ENCODE measurements at places on chromosomes 5 and 9.
A peak's percentile ranks its signal among the peaks of the same experiment; 100 is the strongest.

DNA sequence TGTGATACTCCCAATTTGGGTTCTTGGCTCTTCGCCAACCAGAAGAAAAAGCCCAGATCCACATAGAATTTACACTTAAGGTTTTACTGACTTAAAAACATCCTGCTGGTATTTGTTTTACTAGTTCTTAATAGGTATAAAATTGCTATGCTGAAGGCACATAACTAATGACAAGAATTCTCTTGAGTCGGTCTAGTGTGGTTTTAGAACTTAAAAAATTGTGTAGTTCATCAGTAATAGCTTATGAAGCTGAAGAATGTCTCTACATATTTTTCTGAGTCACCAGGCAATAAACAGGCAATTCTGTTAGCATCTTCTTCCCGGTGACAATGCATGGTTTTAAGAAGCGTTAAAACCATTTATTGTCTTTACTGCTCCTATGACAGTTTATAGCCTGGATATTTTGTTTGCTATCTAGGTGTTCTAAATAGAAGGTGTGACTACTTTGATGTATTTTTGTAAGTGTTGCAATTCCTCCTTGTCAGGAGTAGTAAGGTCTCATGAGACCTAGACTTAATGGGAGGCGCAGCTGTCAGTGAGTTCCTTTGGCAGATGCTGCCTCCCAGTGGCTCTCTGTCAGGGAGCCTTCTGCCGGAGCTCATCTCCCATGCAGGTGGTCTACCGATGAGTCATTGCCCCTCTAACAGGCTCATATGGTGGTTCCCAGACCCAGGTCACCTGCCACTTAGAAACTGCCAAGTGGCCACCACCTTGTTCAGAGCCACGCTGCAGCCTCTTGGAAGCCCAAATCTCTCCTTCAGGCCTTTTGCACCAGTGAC lies 173.8 kb downstream of the MAST4 start:
- DNase-seq = peak; percentile 47

DNA sequence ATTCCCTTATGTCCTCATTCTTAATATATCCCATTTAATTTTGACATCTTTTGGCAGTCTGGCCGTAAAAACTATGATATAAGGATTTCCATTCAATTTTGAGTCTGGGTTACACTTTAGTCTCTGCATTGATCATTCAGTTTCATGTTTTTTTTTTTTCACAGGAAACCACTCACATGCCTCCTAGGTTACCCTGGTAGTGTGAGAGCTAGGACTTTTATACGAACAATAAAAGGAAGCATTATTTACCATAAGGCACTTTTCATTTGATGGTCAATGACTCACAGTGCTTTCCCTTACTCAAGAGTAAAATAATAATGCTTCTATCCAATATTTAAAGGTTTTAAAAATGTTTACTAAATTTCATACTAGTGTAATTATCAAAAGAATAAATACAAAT lies 16.4 kb upstream of the DMAC1 start:
- peak; percentile 50 for DNase-seq

DNA sequence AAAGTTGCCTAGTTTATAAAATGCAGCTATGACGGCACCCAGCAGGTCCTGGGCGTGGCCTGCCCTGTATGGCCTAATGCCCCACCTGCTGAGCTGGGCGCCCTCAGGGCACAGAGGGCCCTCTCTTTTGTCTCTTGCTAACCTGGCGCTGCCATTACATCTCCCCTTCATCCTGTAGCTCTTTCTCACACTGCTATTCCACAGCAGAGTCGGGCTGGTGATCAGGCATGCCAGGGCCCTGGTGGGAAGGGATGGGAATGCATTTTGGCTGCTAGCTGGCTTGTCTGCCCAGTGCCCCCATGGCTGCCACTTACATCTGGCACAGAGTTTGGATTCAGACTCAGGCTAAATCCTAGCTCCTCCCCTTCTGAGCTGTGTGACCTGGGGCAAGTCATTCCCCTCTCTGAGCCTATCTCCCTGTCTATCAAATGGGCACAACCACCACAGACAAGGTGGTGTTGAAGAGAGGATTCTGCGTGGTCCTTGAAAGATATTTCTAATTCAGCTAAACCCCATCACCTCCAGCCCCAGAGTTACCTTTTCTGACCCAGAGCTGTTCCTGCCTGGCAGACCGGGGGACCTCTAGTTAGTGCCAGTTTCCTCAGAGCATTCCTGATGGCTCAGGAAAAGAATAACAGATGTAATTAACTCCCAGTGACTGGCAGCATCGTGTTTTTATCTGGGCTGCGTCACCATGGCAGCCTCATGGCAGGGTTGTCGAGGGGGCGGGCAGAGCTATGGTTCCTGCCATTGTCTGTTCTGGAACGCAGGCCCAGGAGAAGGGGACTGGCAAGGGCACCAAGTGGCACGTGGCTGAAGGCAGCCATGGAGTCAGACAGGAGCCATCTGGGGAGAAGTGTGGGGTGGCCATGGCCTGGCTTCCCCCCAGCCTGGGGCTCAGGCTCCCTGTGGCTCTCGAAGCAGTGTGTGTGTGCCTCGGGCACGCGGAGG lies 6.3 kb downstream of the PRR7 start:
- DNase-seq = peak; percentile 30

GRCh38 chr9:132671620-132672412 lies 1.6 kb downstream of the GTF3C4 start:
- no peak for DNase-seq

DNA sequence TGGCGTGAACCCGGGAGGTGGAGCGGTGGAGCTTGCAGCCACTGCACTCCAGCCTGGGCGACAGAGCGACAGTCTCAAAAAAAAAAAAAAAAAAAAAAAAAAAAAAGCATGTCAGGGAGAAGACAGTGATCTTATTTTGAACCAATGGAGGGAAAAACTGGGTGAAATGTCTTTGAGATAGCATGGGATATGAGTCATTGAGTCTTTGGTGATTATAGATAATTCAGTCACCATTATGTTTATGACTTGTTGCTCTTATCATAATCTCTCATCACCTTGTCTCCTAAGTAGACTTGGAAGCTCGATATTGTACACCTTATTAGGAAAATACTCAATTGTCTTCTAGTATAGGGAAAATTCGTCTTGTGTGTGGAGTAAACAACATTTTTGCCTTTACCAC lies 55.1 kb upstream of the KDM4C start:
- no peak for DNase-seq

- DNase-seq = no peak
Measured at GRCh38 chr5:1824109-1824821, 23.1 kb downstream of the NDUFS6 start.

- no peak for DNase-seq
Measured at GRCh38 chr9:114035221-114035844, 42.8 kb downstream of the AMBP start.

GRCh38 chr5:173928871-173929574 lies 40.9 kb downstream of the CPEB4 start:
- DNase-seq = no peak

DNA sequence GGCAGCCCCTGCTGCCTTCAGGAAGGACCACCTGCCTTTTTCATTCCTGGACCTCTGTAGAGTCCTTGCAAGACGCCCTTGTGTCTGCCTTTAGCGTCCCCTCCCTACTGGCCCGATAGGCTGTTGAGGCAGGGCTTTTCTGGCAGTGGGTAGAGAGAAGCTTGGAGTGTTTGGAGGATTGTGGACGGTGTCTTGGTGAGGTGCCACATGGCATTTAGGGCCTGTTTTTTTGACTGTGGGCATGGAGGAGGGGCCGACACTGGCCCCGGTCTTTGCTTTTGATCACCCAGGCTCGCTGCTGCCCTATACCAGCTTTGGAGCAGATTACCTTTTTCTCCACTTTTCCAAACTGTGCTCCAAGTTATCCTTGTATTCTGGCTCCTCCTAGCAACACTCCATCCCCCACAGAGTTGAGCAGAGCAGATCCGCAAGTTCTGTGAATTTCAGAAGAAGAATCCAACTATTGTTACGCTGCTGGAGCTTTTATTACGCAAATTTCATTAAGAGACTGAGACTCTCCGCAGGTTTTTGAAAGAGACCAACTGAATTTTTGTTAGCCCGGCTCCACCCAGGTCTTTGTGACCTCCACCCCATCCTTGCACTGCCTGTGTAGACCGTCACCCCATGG lies 34.8 kb upstream of the PRDM12 start:
- no peak for DNase-seq

DNA sequence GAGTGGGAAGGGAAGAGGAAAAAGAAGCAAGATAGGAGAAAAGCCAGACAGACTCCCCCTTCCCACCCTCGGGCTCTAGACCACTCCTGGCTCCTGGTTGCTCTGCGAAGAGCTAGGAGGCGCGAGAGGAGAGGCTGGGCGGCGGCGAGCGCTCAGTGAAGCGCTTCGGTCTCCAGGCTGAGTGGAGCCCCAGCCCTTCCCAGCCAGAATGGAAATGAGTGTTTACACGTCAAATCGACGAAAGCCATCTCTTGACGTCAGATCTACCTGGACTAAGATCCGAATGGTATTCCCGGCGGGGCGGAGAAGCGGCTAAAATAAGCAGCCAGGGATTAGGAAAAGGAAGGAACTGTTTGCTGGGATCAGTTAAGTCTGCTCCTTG lies at the start of gene PCSK1:
Gene PCSK1 (minus strand): TSS at position 183 of the 382 bp plus-strand sequence. CDS start 206 bp downstream, outside the sequence.
- no peak for DNase-seq

DNA sequence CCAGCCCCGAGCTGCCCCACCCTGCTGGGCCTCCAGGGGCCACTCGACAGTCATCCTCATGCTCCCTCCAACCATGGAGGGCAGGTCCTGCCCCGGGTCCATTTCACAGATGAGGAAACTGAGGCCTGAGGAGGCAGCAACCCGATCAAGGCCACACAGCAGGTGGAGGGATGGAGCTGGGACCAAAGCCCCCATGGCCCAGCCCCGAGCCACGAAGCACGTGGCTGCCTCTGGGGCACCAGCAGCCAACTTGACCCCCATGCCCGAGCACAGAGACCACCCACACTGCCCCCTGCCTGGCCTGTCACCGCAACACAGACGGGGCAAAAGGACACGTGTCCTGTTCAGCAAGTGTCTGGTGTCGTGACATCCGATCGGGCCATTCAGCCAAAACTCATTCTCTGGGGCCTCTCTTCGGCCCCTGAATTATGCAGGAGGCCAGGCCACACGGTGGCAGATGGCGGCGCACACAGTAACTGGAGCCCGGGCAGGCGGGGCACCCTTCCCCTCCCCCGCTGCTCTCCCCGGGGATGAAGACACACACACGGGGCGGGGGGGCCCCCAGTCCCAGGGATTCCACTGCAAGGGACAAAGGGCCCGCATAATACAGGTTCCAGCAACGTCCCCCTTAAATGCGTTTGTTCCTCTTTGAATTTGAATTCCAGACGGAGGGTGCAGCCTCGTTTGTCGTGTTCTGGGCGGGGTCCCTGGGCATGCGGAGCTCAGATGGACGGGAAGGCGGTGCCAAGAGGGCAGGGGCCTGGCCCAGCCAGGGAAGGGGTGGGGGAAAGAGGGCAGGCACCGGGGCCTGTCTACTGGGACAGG lies 29.4 kb upstream of the TMEM250 start:
- no peak for DNase-seq

DNA sequence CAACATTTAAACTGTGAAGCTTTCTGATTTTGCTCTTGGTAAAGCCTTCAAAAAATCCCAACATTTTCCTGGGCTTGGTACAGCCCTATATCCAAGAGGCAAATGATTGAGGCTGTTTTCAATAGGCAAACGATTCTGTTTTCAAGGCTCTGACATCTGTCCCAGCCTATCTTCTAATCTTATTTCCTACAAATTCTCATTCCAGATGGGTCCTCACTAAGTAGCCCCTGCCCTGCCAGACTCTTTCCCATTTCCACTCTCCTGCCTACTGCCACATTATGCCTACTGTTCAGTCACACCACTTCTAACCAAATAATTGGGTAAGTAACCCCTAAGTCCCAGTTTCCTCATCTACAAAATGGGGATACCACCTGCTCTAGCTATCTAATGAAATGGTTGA lies 3.5 kb downstream of the GBA2 start:
- no peak for DNase-seq

GRCh38 chr5:172444110-172444510 lies 10.2 kb downstream of the SH3PXD2B start:
- DNase-seq = no peak

- DNase-seq = no peak
Measured at GRCh38 chr9:135551031-135551430, 5.1 kb downstream of the OBP2A start.

DNA sequence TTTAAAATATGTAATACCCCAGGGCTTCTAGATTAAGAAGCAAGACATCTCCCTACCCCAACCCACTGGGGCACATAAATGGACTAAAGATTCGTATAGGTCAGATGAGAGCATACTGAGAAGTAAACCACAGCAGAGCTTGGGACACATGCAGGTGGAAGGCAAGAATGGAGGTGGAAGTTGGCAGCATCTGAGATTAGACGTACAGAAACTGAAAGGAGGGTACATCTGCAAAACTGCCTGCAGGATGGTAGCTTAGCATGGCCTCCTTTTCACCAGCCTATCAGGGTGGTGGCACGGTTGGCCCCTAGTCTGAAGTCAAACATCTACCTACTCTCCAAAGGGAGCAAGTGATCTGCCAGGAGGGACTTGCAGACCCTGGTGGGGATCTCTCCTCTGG lies 181.8 kb downstream of the TSSK1B start:
- DNase-seq = no peak

GRCh38 chr9:136204838-136205706 lies at the start of gene LHX3:
Gene LHX3 (minus strand): TSS chr9:136205128. CDS start chr9:136205012, 116 bp downstream.
- no peak for DNase-seq

- peak; percentile 26 for DNase-seq
Measured at GRCh38 chr9:9914174-9914573, 698.6 kb downstream of the PTPRD start.

DNA sequence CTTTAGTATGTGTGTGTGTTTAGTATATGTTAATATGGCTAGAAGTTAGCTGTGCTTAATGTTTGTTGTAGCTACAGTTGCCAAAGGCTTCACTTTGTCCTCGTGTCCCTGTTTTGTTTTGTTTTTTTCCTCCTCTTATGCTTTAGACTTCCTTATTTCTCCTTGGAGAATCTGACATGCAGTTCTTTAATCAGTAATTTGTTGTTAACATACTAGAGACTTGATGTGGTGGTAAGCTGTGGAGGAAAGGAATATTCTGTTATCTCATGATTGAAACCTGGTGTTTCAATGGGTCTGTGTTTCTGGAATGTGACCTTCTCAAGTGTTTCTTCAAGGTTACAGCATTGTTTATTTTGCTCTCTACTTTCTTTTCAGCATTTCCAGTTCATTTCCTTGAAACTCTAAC lies 515.6 kb upstream of the ST8SIA4 start:
- peak; percentile 14 for DNase-seq

DNA sequence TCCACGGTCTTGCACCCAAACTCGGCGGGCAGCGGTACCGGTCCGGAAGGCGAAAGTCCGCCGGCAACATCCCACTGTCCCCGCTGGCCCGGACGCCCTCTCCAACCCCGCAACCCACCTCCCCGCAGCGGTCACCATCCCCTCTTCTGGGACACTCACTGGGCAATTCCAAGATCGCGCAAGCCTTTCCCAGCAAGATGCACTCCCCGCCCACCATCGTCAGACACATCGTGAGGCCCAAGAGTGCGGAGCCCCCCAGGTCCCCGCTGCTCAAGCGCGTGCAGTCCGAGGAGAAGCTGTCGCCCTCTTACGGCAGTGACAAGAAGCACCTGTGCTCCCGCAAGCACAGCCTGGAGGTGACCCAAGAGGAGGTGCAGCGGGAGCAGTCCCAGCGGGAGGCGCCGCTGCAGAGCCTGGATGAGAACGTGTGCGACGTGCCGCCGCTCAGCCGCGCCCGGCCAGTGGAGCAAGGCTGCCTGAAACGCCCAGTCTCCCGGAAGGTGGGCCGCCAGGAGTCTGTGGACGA lies 33.3 kb downstream of the CD180 start:
- DNase-seq = no peak

GRCh38 chr5:12294151-12294550 lies 389.9 kb upstream of the CTNND2 start:
- DNase-seq = no peak

GRCh38 chr9:35557320-35557719 lies 47.7 kb upstream of the TESK1 start:
- no peak for DNase-seq
